ENCODE measurements at places on chromosomes 7 and 10.
A peak's percentile ranks its signal among the peaks of the same experiment; 100 is the strongest.

DNA sequence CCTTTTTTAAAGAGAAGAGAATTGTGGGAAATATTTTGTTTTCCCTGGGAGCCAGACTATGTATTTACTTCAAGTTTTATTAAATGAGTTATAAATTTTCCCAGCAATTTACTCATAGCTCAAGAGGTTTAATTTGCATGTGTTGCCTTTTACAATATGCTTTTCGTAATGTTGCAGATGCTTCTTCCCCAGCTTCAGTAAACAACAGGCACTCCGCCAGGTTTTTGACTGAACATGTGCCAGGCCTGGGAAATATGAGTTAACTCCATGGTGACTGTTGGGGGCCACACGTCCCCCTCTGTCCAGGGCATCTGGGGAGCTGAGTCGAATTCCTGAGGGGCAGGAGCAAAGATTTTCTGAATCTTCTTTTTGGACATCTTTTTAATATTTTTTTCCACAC, 545.7 kb downstream of the LRMDA start:
- peak; percentile 3 for DNase-seq

- DNase-seq = no peak
Measured at GRCh38 chr10:43926875-43927406, 278.3 kb upstream of the ZNF32 start.

DNA sequence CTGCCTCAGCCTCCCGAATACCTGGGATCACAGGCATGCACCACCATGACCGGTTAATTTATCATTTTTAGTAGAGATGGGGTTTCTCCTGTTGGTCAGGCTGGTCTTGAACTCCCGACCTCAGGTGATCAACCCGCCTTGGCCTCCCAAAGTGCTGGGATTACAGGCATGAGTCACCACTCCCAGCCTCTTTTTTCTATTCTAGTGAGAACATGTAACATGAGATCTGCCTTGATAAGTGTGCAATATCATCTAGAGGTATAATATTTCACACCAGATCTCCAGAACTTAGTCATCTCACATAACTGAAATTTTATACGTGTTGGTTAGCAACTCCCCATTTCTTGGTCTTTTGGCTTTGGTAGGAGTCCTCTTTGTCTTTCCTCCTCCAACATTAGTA, 656.9 kb downstream of the CNTNAP2 start:
- DNase-seq = no peak

DNA sequence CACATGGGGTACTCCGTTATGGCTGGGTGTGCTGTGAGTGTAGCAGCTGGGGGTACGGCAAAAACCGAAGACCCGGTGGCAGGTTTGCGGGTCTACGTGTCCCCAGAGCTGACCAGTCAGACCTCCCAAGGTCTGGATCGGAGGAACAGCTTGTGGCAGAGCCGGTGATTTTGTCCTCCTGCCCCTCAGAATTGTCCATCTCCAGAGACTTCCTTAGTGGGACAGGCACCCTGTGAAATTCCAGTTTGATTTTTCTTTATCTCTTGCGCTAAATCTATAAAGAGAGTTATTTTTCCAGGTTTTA, 1.0 kb downstream of the EIF3B start:
- DNase-seq = no peak

- DNase-seq = no peak
Measured at GRCh38 chr10:68666280-68666760, 54.7 kb upstream of the CCAR1 start.

DNA sequence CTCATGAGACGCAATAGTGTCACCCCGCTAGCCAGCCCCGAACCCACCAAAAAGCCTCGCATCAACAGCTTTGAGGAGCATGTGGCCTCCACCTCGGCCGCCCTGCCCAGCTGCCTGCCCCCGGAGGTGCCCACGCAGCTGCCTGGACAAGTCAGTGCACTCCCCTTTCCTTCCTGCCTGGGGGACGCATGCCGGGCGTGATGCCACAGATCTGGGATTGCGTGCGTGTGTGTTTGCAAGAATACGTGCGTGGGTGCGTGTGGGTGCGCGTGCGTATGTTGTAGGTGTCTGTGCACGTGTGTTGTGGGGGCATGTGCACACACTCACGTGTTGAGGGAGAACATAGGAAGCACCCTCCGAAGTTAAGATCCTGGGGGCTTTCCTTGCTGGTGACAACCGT, 23.5 kb downstream of the PFKFB3 start:
- DNase-seq = no peak

DNA sequence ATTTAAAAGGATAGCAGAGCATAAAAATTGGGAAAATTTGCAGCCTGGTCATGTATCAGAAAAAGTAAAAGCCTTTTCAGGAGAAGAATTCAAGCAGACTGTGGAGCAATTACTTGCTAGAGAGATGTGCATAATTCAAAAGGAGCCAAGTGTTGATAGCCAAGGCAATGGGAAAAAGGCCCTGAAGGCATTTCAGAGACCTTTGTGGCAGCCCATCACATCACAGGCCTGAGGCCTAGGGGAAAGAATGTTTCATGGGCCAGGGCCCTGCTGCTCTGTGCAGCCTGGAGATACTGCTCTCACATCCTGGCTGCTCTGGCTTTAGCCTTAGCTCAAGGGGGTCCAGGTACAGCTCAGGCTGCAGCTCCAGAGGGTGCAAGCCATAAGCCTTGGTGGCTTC, 152.9 kb downstream of the MAGI2 start:
- no peak for DNase-seq

DNA sequence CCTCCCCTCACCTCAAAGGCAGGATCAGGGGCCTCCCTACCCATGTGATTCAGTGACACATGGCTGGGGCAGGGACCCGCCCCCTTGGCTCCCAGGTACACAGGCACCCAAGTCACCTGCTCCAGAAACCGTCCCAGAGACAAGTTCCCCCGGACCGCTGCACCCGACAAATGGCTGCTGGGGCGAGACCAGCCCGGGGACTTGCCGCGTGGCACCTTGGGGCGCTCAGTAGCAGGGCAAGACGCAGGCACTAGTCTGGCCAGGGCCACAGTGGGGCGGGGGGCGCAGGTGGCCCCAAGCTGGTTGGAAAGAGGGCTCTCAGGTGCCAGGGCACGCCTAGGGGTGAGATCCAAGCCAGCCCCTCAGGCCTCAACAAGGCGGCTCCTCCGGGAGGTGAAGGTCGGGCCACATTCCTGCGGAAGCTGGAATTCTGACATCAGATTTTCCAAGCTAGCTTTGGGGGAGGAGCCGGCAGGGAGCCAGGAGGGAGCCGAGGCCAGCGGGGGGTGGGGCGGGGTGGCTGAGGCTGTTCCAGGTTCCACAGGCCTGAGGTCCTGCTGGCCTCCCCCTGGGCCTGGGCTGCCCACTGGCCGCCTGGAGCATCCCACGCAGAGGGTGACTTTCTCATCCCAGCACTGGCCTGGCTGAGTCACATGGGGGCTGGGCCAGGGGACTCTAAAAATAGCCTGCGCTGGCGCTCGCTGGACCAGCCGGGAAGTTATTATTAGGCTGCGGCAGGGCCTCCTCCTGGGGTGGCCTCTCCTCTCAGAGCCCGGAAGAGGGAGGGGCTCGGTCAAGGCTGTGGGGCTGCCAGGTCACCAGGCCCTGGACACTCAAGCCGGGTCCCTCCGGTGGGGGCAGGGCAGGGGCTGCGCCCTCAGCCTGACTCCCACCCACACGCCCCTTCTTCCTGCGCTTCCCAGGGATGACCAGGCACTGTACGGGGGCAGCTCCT, 20.5 kb upstream of the INPP5A start:
- DNase-seq = no peak
